ENCODE measurements at places on chromosomes 12 and 14.

DNA sequence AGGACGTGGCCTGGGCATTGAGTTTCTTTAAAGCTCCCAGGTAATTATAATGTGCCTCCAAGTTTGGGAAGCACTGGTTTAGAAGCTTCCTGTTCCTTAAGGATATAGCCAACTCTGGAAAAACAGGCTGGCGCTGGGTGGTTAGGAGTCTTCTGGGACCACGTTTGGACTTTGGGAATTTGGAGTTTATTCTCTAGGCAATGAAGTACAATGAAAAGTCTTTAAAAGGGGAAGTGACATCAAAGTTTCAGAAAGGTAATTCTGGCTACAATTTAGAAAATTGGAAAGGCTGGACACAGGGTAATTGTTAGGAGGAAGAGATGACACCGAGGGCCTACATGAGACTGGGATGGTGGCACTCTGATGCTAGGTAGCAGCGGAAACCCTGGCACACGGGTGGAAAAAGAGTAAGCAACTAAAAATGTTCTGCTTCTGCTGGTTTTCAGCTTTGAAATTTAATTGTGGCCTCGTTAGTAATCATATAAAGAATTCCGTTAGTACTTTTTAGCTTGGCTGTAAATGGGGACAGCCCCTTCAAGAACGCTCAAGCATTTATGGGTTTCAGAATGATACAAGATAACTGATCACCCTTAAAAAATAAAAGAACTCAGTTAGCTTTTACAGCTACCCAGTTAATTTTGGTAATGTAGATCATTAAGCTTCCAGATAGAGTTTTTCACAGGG is 12.7 kb upstream of the DCP1B start:
- no peak for DNase-seq

GRCh38 chr12:106249411-106250135 is 1.8 kb upstream of the CKAP4 start:
- no peak for DNase-seq

GRCh38 chr12:278046-278445 is 15.4 kb upstream of the SLC6A13 start:
- no peak for DNase-seq

- no peak for DNase-seq
Observed at GRCh38 chr12:5204271-5204670, 160.6 kb downstream of the KCNA5 start.

DNA sequence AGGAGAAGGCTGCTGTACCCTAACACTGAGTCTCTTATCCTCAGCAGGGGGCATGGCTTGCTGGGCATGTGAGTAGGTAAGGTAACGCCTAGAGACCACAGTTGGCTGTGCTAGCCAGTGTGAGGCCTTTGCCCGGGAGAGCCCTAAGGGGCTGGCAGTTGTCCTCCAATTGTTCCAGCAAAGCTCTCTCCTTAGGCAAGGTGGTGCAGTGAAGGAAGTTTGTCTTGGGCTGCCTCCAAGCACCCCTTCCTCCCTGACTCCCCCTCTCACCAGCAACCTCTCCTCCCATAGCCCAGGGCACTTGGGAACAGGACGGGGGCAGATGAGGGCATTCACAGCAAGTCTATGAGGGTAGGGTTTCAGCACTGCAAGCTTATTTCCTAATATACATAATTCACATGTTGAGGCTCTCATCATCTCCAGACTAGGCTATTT is 23.0 kb downstream of the LACRT start:
- no peak for DNase-seq

DNA sequence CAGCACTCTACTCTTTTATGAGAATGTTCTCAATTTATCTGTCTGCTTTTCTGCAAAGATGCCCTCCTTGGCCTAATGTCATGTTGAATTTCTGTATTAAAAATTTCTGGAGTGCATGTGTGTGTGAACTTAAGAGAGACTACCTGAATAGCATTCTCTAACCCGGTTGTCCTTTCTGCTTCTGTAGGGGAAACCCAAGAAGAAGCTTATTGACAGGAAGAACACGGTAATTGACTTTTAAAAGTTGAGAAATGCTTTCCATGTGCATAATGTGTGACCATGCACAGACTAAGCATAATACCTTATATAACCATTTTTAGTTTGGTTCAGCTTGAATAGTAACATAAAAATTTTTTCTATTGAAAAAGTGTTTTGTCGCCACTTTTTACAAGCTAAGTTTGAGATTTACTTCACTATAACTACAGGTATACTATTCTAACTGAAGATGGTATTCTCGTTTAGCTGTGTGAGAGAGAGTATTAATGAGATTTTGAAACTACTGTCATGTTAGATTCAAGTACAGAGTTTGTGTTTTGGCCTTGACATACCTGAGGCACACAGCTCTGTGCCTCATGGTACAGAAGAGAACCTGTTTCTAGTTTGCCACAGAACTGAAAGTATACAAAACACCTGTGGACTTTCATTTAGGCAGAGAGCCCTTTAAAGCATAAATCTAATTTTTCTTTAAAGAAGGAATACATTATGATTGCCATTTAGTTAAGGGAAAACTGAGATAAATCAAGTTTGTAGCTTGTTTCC is 96.8 kb downstream of the TTLL5 start:
- DNase-seq = no peak

DNA sequence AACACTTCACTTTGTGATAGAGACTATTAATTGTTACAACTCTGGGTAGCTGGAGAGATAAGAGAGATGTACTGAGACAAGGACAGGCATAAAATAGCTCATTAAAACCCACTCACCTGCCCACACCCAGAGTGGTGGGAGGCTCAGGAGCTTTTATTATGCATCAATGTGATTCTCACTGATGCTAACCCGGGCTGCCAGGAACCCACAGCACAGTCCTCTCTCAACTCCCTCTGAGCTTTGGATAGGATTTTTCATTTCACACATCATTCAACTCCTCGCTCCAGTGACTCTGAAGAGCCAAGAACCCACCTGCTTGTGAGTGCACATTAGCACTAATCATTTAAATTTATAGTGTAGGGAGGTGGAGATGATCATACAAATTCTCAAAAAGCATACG is 827.9 kb downstream of the FLRT2 start:
- DNase-seq = no peak

DNA sequence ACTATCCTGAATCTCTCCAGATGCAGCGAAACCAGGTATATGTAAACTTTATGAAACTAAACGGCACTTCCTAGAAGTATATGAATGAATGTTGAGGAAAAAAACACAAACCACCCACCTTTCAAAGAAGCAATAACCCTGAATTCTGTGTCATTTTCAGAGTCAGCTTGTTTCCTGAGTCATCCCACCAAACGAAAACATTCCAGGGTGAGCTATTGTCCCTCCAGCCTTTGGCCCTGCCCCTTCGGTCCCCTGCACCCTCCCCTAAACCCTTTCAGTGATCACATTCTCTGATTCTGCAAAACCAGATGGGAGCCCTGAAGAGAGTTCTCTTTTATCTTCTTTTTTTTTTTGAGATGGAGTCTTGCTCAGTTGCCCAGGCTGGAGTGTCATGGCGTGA is 202.6 kb upstream of the ALG10B start:
- DNase-seq = no peak

- DNase-seq = no peak
Observed at GRCh38 chr12:121930862-121931261, 12.5 kb downstream of the CFAP251 start.

GRCh38 chr14:92719421-92719820 is 29.0 kb downstream of the LGMN start:
- no peak for DNase-seq

DNA sequence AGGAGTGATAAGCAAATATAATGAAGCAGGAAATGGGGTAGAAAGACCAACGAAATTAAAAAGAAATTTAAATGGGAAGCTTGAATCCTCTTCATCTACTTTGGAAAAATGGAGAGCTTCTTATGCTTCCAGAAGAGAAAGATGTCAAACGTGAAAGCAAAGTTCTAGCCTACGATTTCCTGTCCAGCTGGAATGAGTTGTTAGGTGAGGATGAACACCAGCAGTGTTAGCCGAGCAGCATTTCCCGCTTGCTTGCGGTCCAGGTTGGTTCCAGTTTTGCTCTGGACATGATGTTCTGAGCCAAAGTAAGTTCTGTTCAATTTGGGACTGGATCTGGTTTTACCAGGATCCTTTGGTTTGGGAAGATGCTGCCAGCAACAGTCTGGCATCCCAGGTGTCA is 78.9 kb downstream of the DACT1 start:
- no peak for DNase-seq

- DNase-seq = no peak
Observed at GRCh38 chr14:94373708-94374107, 14.7 kb downstream of the SERPINA1 start.

DNA sequence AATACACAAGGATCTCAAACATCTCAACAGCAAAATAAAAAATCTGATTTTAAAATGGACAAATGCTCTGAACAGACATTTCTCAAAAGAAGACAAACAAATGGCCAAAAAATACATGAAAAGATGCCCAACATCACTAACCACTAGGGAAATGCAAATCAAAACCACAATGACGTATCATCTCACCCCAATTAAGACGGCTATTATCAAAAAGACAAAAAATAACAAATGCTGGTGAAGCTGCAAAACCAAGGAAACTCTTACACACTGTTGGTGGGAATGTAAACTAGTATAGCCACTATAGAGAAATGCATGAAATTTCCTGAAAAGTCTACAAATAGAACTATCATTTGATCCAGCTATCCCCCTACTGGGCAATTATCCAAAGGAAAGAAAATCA is 145.0 kb downstream of the BTG1 start:
- no peak for DNase-seq

GRCh38 chr12:97701901-97702300 is 239.3 kb downstream of the RMST start:
- no peak for DNase-seq

- no peak for DNase-seq
Observed at GRCh38 chr12:16118586-16118985, 158.9 kb downstream of the SLC15A5 start.

DNA sequence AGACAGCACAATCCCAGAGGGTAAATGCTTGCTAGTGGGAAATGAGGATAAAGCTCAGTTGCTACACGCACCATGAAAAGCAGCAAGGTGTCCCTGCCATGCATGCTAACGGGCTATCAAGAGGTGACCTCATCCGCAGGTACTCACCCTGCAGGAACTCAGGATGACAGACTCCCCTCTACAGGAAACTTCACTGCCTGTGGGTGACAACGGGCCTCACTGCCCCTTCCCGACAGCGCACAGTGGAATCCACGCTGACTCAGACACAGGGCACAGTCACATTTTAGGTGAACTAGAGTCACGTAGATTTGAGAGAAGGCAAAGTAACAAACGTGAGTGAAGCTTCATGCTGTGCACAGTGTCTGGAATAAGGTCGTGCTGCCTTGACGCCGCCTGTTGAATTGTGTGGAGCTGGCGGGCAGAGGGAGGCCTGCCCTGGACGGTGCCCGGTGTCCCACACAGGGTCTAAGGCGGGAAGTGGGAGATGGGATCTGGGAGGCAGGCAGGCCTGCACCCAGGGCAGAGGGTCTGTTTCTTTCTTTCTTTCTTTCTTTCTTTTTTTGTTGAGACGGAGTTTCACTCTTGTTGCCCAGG is 331.8 kb downstream of the TMEM132D start:
- DNase-seq = no peak

Measured in activated naive CD4-positive, alpha-beta T cell treated with Interleukin-2 at 50 U/mL for 16 hours (primary cell).